ENCODE measurements at places on chromosomes 6 and 20.
A peak's percentile ranks its signal among the peaks of the same experiment; 100 is the strongest.

DNA sequence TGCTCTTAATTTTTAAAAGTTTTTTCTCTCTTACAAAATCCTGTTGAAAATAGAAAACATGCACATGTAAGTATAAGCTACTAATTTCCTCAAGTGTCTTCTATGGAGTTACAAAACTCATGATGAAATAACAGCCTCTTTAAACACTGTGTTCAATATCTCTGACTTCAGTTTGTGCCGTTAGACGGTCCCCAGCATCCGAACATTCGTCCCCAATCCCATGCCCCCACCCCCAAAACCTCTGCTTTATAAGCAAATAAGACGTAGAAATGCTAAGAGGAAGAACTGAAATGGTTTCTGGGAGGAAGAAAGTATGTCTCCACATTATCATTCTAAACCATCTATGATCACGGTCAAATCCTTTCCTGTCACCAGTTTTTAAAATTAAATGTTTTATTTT is 31.7 kb upstream of the MYB start:
- no peaks in the 10 kb centered on the region for H3K4me1 ChIP-seq
- H3K27ac ChIP-seq, result no peak overlapping the region
- no peaks in the 10 kb centered on the region for H3K36me3 ChIP-seq
- H3K27me3 ChIP-seq, result no peaks in the 10 kb centered on the region
- H3K4me3 ChIP-seq, result no peak overlapping the region
- DNase-seq, result no peak

- no peak overlapping the region for H3K27ac ChIP-seq
- H3K27me3 ChIP-seq, result no peaks in the 10 kb centered on the region
- H3K4me3 ChIP-seq, result no peak overlapping the region
- no peaks in the 10 kb centered on the region for H3K4me1 ChIP-seq
- DNase-seq, result no peak
Observed at GRCh38 chr6:106448000-106448426, 87.5 kb downstream of the CRYBG1 start.

GRCh38 chr20:21394551-21394950 is 2.8 kb downstream of the NKX2-4 start:
- H3K27me3 ChIP-seq, result peaks cover 96% of the 10 kb centered on the region
- H3K27ac ChIP-seq, result no peak overlapping the region
- peaks cover 10% of the 10 kb centered on the region for H3K4me1 ChIP-seq
- no peak overlapping the region for H3K4me3 ChIP-seq
- no peaks in the 10 kb centered on the region for H3K36me3 ChIP-seq

- no peaks in the 10 kb centered on the region for H3K27me3 ChIP-seq
- H3K4me1 ChIP-seq, result peaks cover 4% of the 10 kb centered on the region
- H3K27ac ChIP-seq, result no peak overlapping the region
- no peaks in the 10 kb centered on the region for H3K36me3 ChIP-seq
Observed at GRCh38 chr20:16216914-16217230, 356.4 kb downstream of the KIF16B start.

DNA sequence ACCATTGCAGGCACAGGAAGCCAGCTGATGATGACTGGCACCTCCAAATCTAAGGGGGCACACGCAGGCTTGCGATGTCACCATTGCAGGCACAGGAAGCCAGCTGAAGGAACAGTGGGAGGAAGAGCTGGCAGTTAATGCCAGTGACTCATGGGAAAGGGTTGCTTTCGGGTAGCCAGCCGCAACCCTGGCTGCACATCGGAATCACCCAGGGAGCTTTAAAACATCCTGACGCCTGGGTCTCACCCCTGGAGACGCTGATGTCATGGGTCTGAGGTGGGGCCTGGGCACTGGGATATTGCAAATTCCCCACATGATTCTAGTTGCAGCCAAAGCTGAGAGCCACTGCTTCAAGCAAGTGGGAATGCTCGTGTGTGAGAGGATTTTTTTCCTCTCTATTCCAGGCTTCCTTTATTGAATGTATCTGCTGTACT is 16.1 kb upstream of the CCN6 start:
- no peak overlapping the region for H3K27ac ChIP-seq
- no peaks in the 10 kb centered on the region for H3K36me3 ChIP-seq
- no peaks in the 10 kb centered on the region for H3K27me3 ChIP-seq
- H3K4me1 ChIP-seq, result no peaks in the 10 kb centered on the region
- DNase-seq, result peak; percentile 30

Data from hepatocyte (in vitro differentiated cells).